ENCODE measurements at places on chromosomes 16 and 17.

GRCh38 chr17:8643855-8644506 lies 13.5 kb upstream of the MYH10 start:
- DNase-seq = no peak

- no peak for DNase-seq
Observed at GRCh38 chr17:48747445-48748363, 19.2 kb upstream of the HOXB13 start.

GRCh38 chr17:64491994-64492393 lies 4.9 kb downstream of the POLG2 start:
- DNase-seq = no peak

GRCh38 chr17:49890852-49891251 lies 43.0 kb upstream of the TAC4 start:
- no peak for DNase-seq

DNA sequence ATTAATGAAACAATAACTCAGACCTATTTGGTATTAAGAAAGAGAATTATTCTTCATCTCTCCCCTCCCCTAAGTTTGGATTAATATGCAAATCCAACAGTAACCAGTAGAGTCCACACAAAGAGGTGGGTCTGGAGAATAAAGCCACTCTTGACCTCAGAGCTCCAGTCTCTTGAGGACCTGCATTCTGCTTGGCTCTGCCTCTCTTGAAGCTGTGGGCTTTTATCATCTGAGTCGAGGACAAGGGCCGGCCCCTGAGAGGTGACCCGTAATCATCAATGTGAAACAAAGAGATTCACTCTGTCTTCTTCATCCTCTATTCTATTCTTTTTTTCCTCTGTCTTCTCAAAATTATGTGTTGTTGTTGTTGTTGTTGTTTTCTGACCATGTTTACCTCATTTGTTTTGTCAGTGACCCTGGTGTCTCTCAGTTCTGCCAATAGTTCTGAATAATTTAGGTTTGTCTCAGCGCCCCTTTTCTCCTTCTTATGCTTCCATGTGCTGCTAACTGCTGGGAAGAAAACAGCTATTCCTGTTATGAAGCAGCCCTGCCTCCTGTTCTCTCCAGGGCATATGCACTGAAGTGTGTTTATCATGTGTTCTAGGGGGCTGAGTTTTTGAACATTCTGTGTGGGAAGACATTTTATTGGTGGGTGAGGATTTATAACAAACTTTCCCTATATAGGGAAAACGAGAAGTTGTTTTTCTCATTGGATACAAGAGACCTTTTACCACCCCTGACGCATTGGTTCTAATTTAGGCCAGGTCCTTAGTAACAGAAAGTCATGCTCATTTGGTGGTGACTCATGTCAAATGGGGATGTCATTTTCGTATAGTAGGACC lies 135.8 kb downstream of the TRIM37 start:
- no peak for DNase-seq

GRCh38 chr17:77729587-77729986 lies 228.9 kb upstream of the TNRC6C start:
- DNase-seq = no peak

DNA sequence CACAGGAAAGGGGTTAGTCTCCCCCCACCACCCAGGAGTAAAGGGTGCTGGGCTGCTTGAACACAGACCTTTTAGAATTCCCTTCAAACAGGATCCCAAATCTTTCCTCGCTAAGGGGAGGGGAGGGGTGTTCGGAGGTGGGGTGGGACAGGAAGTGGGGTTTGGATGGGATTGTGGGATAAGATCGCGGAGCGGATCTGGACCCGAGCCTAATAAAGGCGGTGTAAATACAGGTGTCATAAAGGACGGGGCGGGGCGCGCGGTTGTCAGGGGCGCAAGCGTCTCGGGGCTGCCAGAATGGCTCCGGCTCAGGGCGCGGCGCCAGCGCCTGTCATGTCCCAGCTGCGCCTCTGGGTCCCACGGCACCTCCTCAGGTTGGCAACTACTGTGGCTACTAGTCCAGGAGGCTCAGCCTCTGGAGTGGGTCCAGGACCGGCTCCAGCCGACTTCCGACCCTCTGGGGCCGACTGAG lies 59.8 kb upstream of the FBXO47 start:
- DNase-seq = no peak

- DNase-seq = peak; percentile 12
Observed at GRCh38 chr16:11105038-11105903, 150.7 kb downstream of the SOCS1 start.

DNA sequence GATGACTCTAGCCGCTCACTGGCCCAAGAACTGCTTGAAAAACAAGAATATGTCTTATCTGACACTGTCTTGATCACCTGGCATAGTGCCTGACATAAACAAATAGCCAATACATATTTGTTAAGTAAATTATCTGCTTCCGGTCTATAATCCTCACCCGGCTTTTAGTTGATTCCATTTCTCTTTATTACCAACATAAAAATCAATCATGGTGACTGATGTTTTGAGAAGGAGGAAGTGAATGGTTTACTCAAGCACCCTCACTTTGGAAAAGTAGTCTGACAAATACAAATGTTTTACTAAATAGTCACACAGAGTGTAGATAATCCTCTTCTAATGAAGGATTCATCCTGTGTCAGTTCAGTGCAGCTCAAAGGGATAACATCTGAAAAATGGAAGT lies 47.0 kb downstream of the SKAP1 start:
- no peak for DNase-seq

DNA sequence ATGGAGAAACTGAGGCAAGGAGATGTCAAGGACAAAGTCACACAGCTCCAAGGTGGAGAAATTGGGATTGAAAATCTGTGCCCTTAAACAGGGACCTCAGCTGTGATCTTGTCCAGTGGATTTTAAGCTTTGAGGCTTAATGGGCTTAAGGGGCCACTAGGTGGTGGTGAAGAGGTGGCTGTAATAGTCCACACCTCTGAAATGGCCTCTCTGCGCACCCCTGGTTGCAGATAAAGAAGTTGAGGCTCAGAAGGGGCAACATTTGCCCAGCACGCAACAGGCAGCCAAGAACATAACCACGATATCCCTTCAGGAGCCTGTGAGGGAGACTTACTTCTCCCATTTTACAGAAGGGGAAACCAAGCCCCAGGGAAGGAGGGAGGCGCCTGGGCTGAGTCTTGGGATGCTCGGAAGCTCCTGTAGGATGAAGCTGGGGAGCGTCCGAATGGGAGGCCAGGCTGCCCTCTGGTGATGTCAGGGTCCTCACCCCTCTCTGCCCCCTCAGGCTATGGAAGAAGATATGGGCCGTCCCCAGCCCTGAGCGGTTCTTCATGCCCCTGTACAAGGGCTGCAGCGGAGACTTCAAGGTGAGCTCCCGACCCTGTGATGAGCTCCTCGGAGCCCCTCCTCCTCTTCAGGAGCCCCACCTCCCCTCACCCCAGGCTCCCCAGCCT lies 43.7 kb downstream of the IL21R start:
- DNase-seq = no peak

DNA sequence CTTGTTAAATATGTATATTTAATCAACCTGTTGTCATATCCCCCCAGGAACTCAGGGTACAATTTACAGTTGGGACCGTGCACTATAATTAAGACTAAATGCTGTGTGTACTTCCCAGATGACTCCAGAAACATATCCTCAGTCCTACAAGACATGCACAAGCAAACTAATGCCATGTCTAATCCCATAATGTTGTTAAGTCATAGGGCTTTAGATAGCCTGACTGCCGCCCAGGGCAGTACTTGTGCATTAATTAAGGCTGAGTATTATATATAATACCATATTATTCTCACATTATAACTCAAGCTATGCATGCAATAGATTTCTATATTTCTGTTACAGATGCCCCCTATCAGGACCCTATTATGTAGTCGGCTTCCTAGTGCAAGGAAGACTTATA lies 20.1 kb upstream of the CPHXL start:
- no peak for DNase-seq

GRCh38 chr16:62678796-62679195 lies 642.6 kb upstream of the CDH8 start:
- DNase-seq = no peak

- no peak for DNase-seq
Observed at GRCh38 chr17:72344613-72345012, 223.8 kb downstream of the SOX9 start.

DNA sequence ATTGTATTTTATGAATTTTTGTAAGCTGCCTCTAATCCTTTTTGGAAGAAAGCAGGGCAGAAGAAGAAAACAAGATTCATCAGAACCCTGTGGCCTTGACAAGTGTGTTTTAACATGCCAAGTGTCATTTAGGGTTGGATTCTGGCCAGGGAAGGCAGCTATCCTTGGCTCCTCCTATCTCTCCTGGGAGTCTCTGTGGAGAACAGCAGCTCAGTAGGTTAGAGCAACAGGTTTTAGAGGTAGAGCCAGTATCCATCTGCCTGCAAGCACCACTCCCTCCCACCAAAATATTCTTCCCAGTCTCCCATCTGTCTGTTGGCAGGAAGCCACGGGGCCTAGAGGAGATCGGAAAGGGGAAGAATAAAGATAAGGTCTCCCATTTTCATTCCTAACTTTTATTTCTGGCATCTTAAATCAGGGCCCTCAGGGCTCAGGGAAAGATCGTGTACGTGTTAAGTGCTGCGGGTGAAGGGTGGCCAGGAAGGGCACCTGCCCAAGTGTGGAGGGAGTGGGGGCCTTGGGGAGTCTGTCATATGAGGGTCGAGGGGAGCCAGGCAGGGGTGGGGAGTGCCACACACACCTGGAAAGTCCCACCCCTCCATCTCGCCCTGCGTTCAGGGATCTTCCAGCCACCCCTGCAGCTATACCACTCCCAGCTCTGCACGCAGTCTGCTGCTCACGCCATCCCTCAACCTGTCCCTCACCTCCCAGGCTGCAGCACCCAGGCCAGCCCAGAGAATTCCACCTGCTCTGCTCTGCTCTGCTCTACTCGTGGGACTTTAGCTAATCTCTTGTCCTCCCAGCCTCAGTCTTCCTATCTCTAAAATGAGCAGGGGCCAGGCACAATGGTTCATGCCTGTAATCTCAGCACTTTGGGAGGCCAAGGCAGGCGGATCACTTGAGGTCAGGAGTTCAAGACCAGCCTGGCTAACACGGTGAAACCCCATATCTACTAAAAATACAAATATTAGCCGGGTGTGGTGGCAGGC lies 17.1 kb upstream of the CPSF4L start:
- DNase-seq = no peak

GRCh38 chr17:38921756-38922411 lies 3.5 kb upstream of the LASP1NB start:
- no peak for DNase-seq

- no peak for DNase-seq
Observed at GRCh38 chr16:20259541-20259940, 67.8 kb downstream of the GP2 start.

DNA sequence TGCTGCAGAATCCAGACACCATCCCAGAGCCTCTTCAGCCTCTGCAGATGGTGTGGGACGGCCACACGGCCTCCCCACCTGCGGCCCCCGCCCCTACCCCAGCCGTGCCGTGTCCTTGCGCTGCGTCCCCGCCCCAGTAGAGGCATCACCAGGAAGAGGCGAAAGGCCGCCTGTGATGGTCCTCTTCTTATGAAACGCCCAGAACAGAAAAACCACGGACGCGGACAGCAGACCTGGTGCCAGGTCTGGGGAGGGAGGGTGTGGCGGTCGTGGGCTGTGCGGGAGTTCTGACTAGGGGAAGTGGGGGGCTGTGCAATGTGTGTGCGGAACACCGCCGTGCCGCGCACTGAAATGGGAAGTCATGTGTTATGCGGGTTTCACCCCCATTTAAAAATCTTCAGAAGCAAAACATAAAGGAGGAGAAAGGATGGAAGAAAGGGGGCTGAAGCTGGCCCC lies 25.5 kb downstream of the ACSF3 start:
- no peak for DNase-seq

GRCh38 chr16:24668481-24669061 lies 60.9 kb upstream of the TNRC6A start:
- DNase-seq = peak; percentile 9

- DNase-seq = no peak
Observed at GRCh38 chr17:9286434-9286833, 265.1 kb downstream of the NTN1 start.

- no peak for DNase-seq
Observed at GRCh38 chr17:56532926-56533325, 60.6 kb upstream of the NOG start.

DNA sequence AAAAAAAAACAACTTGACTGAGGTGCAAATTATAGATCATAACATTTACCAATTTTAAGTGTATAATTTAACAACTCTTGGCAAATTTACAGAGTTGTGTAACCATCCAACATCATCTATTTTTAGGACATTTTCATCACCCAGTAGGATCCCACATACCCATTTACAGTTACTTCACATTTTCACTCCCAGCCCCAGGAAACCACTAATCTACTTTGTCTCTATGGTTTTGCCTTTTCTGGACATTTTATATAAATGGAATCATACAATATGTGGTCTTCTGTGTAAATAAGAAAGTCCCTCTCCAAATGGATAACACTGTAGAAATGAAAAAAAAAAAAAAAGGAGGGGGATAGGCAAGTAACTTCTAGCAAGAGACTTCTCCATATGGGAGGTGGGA lies 26.1 kb upstream of the XYLT1 start:
- DNase-seq = no peak

DNA sequence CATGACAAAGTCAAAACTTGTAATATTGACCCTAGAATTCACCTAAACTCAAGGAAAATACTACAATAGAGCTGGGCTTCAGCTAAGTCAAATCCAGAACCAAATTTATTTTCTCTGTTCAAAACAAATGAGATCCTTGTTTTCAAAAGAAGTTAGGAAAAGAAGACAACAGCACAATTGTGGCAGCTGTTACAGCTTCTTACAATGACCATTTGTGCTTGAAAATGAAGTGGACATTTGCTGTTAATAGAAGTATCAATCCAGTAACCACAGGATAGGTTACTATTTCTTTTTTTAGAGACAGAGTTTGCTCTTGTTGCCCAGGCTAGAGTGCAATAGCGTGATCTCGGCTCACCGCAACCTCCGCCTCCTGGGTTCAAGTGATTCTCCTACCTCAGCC lies 44.4 kb downstream of the APPBP2 start:
- DNase-seq = no peak

DNA sequence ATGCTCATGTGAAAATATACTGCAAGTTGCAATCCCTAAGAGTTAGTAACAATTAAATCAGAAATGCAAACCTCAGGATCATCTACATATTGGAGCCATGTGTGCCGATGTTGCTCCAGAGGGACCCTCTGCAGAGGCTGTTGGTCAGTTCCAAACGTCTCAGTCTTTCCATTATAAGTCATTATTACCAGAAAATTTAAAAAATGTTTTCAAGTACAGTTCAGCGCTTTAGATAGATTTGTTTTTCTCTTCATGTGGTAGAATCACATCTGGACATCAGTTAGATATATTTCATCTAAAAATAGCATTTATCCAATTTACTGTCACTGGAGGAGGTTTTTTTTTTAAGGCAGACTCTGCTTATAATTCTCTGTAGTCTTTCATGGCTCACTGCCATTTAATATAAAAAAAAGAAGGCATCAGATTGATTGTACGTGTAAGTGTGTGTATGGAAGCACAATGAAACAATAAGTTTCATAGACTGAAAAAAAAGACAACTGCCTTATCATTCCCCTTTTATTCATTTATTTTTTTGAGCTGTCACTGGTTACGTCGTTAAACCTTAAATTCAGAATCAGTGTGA lies 46.1 kb upstream of the MARCHF10 start:
- no peak for DNase-seq

- no peak for DNase-seq
Observed at GRCh38 chr16:17299790-17300189, 171.0 kb downstream of the XYLT1 start.
